ENCODE measurements at places on chromosomes 5 and 9.

GRCh38 chr5:161311146-161311708 is 235.3 kb downstream of the GABRB2 start:
- no peak for DNase-seq

GRCh38 chr9:96868709-96869108 is 14.4 kb upstream of the ZNF782 start:
- no peak for DNase-seq

- peak; percentile 14 for DNase-seq
Measured at GRCh38 chr5:26148569-26149107, 889.7 kb downstream of the CDH9 start.

- DNase-seq, result peak; percentile 86
Measured at GRCh38 chr5:173581408-173582215, 34.8 kb downstream of the BOD1 start.

- no peak for DNase-seq
Measured at GRCh38 chr9:93116072-93116961, 17.7 kb downstream of the NINJ1 start.

DNA sequence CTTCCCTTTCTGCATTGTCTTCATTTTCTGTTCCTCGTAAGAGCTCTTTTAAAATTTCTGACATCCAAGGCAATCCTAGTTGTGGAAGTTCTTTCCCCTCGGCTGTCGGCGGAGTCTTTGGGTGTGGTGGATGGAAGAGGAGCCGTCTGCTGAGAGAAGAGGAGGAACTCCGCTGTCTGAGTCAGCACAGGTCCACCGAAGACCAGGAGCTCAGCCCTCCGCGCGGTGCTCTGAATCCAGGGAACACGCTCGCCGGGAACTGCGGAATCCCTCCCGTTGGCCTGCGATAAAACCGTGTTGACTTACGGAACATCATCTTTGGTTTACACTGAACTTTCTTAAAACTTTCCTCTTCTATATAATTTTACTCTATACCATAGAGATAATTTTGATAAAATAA is 100.7 kb upstream of the IRX4 start:
- DNase-seq, result no peak

DNA sequence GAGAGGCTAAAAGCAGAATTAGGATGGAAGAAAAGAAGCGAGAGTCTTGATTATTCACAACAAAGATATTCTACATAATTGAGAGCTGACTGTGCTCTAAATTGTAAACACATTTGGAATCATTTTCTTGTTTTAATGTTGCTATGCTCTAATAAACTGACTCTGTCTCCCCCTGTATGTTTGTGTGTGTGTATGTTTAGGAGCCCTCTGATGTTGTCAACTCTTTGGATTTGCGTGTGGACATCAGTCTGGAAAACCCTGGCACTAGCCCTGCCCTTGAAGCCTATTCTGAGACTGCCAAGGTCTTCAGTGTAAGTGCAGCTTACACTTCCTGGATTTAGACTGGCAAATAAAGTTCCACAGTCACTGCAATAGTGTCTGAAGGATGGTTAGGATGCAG is 37.8 kb downstream of the MOCS2 start:
- DNase-seq, result no peak

DNA sequence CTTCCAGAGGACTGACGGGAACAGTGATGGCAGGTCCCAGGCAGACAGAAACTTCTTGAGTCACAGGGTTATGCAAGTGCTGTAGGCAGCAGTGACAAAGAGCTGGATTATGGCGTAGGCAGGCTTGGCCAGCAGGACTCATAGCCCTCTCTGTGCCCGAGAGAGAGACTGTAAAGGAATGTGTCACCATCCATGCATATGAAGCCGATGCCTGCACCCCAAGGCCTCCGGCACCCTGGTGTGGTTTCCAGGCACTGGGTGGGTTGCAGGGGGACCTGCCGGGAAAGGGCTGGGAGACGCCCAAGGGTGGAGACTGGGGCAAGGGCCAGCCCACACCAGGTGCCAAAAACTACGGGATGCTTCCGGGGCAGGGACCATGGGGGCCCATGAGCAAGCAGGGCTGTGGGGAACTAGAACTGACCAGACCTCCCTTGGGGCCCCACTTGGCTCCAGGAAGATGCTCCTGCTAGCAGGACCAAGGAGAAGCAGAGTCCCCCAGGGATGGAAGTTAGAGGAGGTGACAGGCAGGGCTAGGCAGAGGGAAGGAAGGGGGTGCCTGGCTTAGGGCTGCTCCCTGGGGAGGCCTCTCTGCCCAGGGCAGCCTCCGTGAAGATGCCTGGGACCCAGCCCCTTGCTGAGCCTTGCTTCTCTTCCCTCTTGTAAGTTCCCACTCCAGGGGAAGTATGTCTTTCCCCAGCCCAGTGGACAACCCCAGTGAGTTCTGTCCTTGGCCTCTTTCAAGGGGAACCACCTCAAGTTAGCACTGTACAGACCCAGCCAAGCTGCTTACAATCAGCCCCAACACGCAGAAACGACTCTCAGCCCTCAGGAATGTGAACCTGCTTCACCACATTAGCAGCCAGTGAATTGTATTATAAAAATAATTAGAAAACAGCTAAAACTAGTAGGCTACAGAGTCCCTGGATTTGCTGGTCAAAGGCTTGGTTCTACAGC is 10.5 kb upstream of the IPPK start:
- DNase-seq, result no peak

GRCh38 chr9:118324706-118325105 is 620.5 kb downstream of the TLR4 start:
- no peak for DNase-seq

- no peak for DNase-seq
Measured at GRCh38 chr5:56006094-56006493, 11.3 kb upstream of the IL6ST start.

- DNase-seq, result no peak
Measured at GRCh38 chr5:133794771-133795415, 173.5 kb downstream of the C5orf15 start.

DNA sequence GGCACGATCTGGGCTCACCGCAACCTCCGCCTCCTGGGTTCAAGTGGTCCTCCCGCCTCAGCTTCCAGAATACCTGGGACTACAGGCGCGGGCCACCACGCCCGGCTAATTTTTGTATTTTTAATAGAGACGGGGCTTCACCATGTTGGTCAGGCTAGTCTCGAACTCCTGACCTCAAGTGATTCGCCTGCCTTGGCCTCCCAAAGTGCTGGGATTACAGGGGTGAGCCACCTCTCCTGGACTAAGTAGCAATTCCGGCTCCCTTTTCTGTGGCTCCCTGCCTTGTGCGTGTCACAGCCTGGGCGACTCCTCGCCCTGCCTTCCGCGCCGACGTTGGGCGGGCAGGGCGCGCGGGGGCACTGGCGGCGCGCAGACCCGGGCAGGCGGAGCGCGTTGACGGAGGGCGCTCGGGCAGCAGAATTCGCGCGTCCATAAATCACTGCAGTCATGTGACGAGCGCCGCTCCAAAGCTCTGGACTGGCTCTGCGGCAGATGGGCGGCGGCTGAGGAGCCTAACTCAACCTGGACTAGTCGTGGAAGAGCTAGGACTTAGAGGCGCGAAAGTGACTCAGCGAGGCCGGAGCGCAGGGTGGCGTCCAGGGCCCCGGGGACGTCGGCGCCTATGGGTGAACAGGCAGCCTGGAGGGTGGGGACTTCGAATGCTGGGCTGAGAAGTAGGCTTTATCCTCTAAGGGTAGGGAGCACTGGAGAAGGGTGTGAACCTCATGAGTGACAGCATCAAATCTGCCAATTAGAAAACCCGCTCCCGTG is 1.4 kb upstream of the CIZ1 start:
- DNase-seq, result peak; percentile 95

DNA sequence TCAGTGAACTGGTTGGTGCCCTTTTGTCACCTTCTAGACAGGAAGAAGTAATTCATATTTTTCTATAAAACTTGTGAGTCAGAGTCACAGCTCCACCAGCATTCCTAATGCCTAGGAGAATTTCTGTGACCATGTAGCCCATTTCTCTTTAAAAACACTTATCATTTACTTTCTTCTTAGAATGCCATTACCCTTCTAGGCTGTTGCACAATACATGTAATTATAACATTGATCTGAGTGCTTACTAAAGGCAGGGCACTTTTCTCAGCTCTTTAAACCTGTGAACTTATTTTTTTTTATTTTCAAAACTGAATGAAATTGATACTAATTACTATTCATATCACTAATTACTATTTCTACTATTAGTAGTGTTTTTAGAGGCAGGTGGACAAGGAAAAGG is 373.7 kb downstream of the TLE4 start:
- no peak for DNase-seq

DNA sequence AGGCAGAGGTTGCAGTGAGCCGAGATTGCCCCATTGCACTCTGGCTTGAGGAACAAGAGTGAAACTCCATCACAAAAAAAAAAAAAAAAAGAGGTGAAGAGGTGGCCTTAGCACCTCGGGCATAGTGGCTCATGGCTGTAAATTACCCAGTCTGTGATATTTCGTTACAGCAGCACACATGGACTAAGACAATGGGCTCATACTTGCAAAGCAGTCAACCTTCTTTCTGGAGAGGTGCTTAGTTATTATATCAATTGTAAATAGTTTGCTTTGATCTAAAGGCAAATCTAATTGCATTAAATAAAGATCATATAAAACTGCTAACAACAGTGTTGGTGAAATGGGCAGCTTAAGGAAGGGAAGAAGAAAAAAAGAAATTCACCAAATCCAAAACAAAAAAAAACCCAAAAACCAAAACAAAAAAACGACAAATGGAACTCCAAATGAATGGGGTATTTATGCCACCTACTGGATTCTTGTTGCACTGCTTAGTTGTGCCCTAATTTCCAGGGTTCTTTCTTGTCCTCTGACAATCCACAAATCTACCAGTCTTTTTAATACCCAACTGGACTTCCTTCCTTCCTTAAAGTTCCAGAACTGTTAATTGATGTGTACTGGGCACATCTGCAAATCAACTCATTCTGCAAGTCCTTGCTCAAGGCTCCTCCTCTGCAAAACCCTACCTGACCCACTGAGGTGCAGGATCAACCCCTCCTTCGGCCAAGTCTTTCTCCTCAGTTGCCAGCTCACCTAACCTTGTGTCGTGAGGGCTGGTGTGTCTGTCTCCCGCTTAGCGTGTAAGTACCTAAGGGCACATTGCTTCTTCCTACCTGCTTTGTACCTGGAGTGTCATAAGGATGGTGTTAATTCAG is 35.0 kb upstream of the DMRT1 start:
- peak; percentile 64 for DNase-seq

DNA sequence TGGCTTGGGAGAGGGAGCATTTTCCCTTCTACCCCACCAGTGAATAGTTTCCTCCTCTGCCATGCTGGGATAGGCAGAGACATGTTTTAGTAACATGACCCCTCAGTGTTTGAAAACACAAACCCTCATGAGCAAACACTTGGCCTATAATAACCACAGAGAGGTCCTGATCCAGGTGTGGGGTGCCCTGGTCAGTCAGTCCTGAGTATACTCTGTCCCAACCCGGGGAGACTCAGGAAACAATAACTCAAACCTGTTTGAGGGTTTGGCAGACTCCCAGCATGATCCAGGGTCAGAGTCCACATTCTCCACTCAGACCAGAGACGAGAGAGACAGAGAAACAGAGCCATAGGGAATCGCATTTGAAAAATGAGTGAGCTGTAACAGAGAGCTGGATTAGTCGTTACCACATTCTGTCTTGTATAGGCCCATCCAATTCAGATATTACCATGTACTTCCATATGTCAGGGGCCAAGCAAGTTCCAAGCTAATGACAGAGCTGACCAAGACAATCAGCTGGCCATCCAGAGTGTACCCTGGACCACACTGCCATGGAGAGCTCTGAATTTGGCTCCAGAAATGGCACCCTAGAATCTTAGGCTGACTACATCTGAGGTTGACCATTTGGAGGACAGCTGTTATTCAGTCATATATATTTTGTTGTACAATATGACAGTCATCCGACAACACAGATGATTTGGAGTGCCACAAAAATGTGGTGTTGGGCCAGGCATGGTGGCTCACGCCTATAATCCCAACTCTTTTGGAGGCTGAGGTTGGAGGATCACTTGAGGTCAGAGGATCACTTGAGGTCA is 4.2 kb upstream of the CA9 start:
- DNase-seq, result no peak

- no peak for DNase-seq
Measured at GRCh38 chr9:130634801-130635200, 29.6 kb upstream of the PRDM12 start.

DNA sequence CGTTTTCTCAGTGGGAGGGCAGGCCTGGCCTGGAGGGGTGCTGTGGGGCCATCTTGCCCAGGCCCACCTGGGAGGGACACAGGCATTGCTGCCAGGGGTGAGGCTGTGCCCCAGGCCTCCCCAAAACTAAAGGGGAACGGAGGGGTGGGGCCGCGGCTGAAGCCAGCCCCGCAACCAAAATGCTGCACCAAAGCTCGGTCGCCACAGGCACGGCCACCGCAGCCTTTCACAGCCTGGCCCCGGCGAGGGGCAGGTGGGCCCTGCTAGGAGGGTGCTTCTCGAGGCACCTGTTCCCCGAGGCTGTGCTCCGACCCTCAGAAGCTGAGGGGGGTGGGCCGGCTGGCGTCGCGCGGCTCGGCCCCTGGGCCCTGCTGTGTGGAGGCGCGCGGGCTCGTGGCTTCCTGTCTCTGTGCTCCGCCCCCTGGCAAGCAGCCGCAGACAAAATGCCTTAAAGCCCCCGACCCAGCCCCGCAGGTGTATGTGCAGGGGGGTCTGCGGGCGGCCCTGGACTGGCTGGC is 57.6 kb downstream of the JAK2 start:
- no peak for DNase-seq

- peak; percentile 73 for DNase-seq
Measured at GRCh38 chr9:37575511-37575914, 667 bp downstream of the FBXO10 start.

- DNase-seq, result peak; percentile 77
Measured at GRCh38 chr5:179974946-179975712, 67.4 kb upstream of the TBC1D9B start.

DNA sequence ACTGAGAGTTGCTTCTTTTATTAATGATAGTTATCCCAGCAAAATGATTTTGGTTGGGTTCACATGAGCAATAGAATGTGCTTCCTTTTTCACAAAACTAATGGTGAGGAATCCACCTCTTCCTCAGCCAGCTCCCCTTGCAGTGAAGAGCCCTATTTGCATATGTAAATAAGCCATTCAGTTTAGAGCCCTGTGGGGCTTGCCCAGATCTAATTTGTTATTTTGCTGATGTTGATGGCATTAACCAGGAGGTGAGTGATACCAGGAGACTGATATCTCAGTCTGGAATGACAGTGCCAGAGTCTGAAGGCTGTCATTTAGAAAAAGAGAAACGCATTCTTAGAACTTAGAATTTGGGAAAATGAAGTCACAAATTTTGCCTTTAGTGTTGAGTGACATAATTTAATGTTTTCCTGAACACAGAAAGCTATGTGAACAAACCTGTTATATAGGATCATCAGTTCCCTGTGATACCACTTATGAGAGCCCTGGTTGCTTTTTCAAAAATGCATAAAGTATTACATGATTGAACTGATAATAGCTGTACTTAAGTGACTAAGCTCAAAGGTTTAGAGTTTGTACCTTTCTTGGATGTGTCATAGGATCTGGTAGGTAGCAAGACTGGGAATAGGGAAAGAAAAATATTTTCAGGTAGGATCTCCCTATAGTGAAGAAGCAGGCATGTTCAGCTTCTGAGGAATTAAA is 271.6 kb downstream of the MAST4 start:
- DNase-seq, result no peak

DNA sequence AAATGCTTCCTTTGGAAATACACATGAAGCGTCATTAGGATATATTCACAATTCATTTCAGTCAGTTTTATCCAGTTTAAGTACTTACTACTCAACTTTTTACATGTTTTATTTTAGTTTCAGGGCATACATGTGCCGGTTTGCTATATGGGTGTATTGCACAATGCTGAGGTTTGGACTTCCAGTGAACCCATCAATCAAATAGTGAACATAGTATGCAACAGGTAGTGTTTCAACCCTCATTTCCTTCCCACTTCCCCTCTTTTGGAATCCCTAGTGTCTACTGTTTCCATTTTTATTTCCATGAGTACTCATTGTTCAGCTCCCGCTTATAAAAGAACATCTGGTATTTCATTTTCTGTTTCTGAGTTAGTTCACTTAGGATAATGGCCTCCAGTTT is 74.7 kb downstream of the TMEM161B start:
- DNase-seq, result no peak
